ENCODE measurements at places on chromosomes 5 and 9.
A peak's percentile ranks its signal among the peaks of the same experiment; 100 is the strongest.

- DNase-seq, result no peak
Observed at GRCh38 chr5:139863361-139863760, 67.8 kb downstream of the PSD2 start.

DNA sequence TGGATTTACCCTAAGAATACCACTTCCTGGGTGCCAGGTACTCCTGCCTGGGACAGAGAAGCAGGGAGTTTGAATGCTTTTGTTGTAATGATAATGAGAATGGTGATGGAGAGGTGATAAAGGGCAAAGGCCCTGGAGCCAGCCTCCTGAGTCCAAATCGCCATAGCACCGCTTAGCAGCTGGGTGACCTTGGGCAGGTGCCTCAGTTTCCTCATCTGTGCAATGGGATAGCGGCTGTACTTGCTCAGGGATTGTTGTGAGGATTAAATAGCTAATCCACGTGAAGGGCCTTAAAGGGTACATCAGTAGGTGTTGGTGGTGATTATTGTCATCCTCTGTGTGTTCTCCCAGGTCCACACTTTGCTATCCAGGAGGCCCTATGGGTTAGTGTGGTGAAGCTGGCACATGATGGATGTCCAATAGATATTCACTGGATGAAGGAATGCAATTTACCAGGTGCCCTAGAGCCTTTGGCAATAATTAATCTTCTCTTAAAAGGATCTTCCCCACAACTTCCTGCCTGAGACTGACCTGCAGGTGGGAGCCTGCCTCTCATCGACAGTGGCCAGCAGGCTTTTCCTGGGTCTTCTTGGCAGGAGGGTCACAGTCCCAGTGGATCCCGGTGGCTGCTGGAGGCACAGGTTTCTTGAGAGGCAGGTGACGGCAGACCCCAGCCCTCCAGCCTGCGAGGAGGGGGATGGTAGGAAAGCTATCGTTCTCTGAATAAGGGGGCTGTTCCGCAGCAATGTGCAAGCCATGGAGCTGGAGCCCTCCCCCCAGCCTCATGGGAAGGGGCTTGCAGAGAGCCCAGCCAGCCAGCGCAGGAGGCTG lies 160.2 kb downstream of the MACROH2A1 start:
- no peak for DNase-seq

GRCh38 chr9:16221366-16221765 lies 649.1 kb downstream of the BNC2 start:
- DNase-seq, result no peak

DNA sequence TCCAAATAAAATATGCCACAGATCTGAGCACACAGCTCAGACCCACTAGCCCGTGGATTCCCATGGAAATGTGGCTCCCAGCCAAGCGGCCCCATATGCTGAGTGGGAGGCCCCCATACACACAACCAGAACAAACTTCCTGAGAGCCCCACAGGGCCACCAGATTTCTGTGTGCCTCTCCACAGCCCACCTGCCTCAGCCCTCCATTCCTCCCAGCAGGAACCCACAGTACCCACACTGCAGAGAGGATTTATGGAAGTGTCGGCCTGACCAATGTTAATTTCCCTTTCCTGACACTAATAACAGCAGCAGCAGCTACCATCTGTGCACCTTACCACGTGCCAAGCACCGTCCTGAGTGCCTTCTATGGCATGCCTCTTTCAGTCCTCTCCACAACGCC lies 99.3 kb upstream of the SPOCK1 start:
- no peak for DNase-seq

DNA sequence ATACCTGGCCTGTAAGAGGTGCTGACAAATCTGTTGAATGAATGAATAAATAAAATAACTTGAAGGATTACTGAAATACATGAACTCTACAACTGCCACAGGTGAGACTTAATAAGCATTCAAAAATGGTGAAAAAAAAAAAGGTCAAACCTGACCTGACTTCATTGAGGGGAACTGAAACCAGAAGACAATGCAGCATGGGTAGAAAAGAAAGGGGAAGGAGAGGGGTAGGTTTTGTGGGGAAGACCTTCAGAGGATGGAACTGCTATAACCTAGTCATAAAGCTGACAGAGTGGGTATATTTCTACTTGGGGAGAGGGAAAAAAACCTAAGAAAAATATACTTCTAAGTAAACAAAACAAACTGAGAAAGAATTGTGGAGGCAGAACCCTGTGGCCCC lies 56.6 kb downstream of the RASEF start:
- DNase-seq, result no peak

GRCh38 chr5:14729448-14730385 lies 65.2 kb downstream of the OTULIN start:
- DNase-seq, result no peak

GRCh38 chr9:129888293-129889121 lies 53.2 kb downstream of the USP20 start:
- no peak for DNase-seq

- no peak for DNase-seq
Observed at GRCh38 chr9:18834740-18835361, 198.2 kb downstream of the SAXO1 start.

GRCh38 chr9:69445251-69445650 lies 120.2 kb downstream of the ENTREP1 start:
- no peak for DNase-seq

DNA sequence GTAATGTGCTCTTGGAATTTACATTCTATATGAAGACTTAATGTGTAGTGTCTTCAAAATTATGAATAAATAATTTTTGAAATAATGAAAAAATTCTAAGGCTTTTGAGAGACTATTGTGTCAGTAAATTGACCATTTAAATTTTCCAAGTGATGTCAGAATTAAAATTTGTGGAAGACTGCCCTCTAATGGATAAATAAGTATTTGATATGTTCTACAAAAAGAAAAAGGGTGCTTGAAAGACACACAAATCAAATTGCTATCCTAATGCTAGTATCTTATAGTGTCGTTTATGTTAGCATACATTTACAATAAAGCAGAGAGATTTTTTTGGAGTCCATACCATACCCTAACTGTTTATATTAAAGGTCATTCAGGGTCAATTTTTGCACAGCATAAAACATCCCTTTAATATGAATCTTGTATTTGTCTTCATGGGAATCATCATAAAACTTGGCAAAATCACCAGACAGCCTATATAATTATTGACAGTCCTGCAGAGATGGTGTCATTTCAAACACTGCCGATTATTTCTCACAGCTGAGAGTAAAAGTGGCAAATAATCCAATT lies 120.8 kb upstream of the SLC27A6 start:
- DNase-seq, result no peak

DNA sequence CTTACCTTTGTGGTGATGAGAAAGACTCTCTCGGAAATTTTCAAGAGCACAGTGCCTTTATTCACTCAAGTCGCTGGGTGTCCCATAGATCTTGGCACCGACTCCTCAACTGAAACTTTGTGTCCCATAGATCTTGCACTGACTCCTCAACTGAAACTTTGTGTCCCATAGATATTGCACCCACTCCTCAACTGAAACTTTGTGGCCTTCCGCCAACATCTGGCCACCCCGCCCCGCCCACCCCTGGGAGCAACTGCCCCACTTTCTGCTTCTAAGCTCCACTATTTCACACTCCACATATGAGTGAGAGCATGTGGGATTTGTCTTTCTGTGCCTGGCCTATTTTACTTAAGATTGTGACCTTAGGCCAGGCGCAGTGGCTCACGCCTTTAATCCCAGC lies 12.7 kb upstream of the EGFL7 start:
- no peak for DNase-seq

DNA sequence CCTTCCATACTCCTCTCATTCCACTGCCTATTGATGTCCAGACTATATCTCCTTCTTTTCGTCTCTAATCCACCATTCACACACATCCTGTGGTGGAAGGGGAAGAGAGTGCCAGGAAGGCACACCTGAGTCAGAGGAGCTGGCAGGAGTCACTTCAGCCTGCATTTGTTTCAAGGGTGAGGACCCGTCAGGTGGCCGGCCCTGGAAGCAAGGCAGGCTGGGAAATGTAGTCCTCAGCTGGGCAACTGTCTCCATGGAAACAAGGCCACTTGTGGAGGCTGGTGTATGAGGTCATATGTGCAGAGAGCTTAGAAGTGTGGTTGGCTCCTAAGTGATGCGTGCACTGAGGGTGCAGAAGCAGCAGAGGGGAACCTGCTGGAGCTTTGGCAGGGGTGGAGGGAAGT lies 278.4 kb downstream of the NSG2 start:
- peak; percentile 78 for DNase-seq

DNA sequence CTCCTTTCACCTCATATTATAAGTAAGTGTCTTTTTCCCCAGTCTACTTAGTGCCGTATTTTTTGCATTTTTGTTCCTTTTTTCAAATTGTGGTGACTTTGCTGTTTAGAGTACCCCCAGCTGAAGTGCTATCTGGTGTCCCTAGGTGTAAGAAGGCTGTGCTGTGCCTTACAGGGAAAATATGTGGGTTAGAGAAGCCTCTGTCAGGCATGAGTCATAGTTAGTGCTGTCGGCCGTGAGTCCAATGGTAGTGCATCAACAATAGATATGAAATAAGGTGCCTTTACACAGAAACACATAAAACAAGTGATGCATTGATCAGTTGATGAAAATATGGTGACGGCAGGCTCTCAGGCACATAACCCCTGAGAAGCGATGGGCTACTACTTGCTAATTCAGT lies 20.1 kb downstream of the SYK start:
- DNase-seq, result no peak

DNA sequence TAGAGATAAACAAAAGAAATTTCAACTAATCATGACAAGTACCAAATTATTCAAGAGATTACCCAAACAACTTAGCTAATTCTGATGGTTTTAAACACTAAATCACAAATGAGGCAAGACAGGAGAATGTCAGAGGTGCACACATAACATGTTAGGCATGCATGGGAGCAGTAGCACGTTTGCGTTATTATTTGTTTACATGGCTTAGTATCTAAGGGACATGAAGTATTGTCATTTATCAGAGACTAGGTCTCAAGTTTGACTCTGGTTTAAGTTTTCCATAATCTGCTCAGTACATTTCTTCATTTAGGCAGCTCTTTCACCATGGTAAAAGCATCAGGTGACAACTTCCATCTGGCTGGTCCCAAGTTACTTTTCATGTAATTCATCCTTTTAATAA lies 244.1 kb upstream of the TNC start:
- no peak for DNase-seq

- DNase-seq, result no peak
Observed at GRCh38 chr5:134503088-134503936, 22.2 kb upstream of the JADE2 start.

GRCh38 chr5:142772446-142773293 lies 2.5 kb downstream of the ARHGAP26 start:
- DNase-seq, result no peak

DNA sequence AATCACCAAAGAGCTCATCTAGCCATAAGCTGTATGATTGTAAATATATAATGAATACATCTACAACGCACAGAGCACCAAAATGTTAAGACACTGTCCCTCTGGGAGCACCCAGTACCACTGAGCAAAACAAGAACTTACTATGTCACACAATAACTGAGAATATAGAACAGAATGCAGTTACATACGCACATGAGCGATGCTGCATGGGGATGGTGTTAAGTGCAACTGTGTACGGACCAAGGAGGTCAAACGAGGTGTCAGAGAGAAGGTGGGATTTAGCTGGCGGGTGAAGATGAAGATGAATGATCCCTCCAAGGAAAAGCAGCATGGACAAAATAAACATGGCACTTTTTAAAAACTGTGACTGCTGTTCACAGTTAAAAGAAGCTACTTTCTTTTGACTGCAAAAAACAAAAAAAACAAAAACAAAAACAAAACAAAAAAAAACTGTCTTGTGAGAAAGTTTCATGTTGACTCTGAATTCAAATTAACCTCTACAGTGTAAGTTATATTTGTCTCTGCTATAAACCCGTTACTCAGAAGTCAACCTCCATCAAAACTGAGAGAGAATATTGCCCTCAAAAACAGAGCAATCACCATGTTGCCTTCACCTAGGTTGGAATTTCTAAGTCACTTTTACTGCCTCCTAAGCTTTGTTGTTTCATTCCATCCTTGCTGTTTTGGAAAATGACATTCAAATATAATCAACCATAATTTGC lies 169.6 kb upstream of the GNA14 start:
- no peak for DNase-seq

GRCh38 chr5:42875785-42876374 lies 64.2 kb upstream of the SELENOP start:
- no peak for DNase-seq

Measured in H1 (cell line).